Thymus (tissue), 14 donors: ENCODE measurements at places on chromosomes 6 and 20. TPM values are rescaled to one million over a fixed set of nuclear protein-coding genes. Genes with fewer than 3 reads are reported as not detected.

DNA sequence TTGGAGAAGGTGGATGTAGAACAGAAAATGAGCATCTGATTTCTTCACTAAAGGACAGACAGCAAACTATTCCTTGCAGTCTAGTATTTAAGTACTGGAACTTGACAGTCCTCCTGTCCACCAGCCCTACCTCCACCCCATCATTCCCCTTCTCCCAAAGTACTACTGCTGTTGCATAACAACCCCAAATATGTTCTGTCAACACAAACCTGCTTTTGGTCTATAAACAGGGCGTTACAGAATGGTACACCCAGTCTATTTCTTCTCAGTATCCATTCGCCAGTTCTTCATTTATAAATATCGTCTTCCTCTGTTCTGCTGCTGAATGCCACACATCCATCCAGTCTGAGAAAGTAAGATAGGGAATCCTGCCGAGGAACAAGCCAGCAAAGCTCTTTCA, 27.7 kb upstream of the SLC22A1 start:
- H3K4me3 ChIP-seq, result no peak overlapping the region
- peaks cover 82% of the 10 kb centered on the region for H3K36me3 ChIP-seq
- no peak for DNase-seq

DNA sequence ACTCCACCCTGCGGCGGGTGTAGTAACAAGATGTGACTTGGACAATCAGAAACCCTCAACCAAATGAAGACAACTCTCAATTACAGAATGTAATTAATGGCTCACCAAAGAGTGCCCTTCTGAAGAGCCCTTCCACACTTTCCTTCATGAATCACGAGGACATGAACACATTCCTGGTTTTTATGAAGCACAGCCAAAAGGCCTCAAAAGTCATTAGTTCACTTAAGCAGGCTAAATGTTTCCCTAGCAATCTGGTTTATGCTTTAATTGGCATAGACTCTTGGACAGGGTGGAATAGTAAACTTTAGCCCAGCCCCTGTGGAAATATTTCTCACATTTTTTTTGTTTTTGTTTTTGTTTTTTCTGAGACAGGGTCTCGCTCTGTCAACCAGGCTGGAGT, 20.5 kb downstream of the CPNE5 start:
- DNase-seq, result no peak
- H3K27ac ChIP-seq, result no peak overlapping the region
- H3K4me1 ChIP-seq, result peaks cover 4% of the 10 kb centered on the region

GRCh38 chr6:89644864-89645263, 6.3 kb upstream of the LYRM2 start:
- peaks cover 60% of the 10 kb centered on the region for H3K36me3 ChIP-seq
- H3K4me3 ChIP-seq, result no peak overlapping the region
- no peaks in the 10 kb centered on the region for H3K4me1 ChIP-seq
- H3K27ac ChIP-seq, result no peak overlapping the region

DNA sequence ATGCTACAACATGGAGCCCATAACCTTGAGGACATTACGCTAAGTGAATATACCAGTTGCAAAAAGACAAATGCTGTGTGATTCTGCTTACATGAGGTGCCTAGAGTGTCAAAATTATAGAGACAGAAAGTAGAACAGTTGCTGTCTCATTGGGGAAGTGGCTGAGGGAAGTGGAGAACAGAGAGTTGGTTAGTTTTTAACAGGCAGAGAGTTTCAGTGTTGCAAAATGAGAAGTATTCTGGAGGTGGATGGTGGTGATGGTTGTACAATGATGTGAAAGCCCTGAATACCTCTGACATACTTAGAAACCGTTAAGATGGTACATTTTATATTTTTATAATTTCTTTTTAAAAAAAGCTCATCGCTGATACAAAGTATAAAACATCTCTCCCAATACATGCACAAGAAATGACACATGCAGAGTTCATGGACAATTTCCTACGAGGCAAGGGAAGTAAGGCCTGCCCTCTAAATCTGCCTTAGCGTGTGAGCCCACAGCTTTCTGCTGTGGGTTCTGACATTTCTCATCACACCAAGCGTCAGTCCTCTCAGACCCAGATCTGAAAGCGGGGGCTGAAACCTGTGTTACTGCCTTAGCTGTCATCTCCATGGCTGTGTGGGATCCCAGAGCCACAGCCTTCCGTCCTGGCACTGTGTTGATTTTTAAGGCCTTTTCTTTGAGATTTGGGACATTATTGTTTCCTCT, 126.0 kb downstream of the RNASET2 start:
- no peak overlapping the region for H3K4me3 ChIP-seq
- H3K36me3 ChIP-seq, result no peaks in the 10 kb centered on the region
- DNase-seq, result no peak
- H3K27me3 ChIP-seq, result no peaks in the 10 kb centered on the region
- peaks cover 3% of the 10 kb centered on the region for H3K4me1 ChIP-seq

GRCh38 chr20:6837730-6838129, 70.2 kb downstream of the BMP2 start:
- H3K36me3 ChIP-seq, result no peaks in the 10 kb centered on the region
- no peak overlapping the region for H3K4me3 ChIP-seq
- no peaks in the 10 kb centered on the region for H3K27me3 ChIP-seq
- H3K27ac ChIP-seq, result no peak overlapping the region
- no peaks in the 10 kb centered on the region for H3K4me1 ChIP-seq

GRCh38 chr20:5160882-5161281, 34.1 kb downstream of the CDS2 start:
- peaks cover 17% of the 10 kb centered on the region for H3K4me1 ChIP-seq
- H3K36me3 ChIP-seq, result no peaks in the 10 kb centered on the region
- no peak overlapping the region for H3K4me3 ChIP-seq
- H3K27me3 ChIP-seq, result no peaks in the 10 kb centered on the region
- H3K27ac ChIP-seq, result no peak overlapping the region

- H3K4me3 ChIP-seq, result no peak overlapping the region
- no peaks in the 10 kb centered on the region for H3K27me3 ChIP-seq
- no peak for DNase-seq
- H3K36me3 ChIP-seq, result no peaks in the 10 kb centered on the region
Observed at GRCh38 chr6:169409742-169410312, 156.2 kb upstream of the THBS2 start.

Gene STX11
- total RNA-seq, result 3.2 TPM

Gene COL11A2
- 2.1 TPM for total RNA-seq
